GM23248 (cell line): ENCODE measurements at places on chromosomes 16 and 17.

- no peak for DNase-seq
Measured at GRCh38 chr17:51419476-51419875, 159.1 kb downstream of the UTP18 start.

DNA sequence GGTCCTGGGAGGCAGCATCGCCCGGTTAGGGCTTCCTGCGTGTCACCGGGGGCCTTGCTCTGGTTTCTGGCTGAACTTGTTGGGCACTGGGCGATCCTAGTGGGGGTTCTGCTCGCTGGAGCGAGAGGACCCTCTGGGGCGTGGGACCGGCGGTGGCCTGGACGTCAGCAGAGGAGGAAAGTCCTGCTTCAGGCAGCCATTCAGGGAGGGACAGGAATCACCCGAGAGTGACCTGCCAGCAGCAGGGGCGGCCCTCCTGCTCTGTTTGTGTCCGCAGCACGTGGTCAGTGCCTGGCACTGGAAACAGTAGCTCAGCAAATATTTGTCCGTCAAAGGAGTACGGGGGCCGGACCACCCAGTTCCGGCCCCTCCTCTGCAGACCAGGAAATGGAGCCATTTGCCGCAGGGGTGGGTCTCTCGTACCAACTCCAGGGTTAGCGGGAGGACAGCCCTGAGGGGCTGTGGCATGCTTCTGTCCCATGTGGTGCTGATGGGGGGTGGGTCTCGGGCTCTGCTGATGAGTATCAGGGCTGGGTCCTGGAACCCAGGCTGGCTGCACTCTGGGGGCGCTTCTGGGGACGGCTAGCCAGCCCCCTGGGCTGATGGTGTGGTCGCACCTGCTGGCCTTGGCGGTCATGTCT lies 48.3 kb downstream of the BAIAP2 start:
- DNase-seq: no peak

DNA sequence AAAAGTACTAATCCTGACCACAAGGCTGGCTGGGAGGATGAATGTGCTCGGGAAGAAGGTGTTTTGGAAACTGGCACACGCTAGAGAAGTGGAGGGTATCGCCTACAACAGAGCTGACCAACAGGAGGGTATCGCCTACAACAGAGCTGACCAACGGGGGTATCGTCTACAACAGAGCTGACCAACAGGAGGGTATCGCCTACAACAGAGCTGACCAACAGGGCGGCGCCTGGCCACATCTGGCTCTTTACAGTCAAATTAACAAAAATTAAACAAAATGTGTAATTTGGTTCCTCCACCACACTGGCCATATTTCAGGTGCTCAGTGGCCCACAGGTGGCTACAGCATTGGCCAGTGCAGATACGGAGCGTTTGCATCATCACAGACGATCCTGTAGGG lies 153.5 kb downstream of the CMIP start:
- no peak for DNase-seq

DNA sequence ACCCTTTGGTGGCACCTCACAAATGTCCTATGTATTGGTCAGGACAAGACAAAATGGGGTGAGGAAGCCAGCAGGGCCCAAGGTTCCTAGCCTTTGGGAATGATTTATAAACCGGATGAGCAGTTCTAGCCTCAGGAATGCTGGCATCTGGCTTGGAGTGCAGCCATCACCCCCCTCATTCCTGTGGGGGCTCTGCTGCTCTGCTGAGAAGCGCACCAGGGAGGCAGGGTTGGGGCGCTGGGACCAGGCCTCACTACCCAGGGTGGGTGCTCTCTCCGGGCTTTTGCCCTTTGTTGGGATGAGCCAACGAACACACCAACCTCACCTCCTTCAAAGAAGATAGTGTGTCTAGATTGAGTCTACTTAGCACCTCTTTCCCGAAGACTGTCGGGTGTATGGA lies 39.2 kb downstream of the TMEM11 start:
- DNase-seq: peak; percentile 16

DNA sequence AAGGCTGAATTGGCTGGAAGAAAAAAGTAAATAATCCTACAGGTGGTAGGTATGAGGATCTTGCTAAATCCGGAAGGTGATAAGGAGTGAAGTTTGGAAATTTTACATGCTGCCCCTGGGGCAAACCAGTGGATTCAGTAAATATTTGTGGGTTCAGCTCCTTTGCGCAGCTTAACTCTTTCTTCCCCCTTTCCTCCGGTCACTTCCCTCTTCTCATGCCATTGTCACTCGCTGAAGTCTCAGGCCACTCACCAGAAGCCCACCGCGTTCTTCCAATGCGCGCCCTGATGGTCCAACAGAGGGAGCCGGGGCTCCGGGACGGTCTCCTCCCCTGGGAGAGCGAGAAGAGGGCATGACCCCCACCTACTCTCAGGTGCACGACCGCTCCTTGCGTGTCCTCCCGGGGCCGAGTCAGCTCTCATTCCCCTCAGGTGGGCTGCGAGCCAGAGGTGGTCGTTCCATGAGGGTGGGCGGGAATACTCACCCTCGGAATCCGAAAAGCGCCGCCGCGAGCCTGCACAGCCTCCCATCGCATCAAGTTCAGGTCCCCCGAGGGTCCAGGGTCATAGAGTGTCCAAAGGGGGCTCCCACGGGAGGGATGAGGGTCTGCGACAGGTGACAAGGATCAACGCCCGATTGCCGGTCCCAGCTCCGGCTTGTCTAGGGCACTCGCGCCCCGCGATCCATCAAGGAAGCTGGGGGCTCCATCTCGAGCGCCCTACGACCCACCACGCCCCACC lies 474 bp downstream of the CLN3 start:
- DNase-seq: peak; percentile 45

DNA sequence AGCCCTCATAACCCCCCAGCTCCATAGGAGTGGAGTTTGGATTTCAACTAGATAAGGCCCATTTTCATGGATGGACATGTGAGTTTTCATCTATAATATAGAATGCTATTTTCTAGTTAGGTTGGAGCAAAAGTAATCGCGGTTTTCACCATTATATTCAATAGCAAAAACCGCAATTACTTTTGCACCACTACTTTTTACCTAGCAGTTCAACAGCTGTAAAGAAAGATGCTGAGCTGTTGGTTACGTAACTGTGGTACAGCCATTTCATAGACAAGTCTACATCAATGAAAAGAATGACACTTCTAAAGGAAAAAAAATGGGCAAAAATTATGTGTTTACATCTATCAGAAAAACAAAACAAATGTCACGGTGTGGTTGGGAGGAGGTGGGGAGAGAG lies 507.7 kb downstream of the MAF start:
- no peak for DNase-seq

DNA sequence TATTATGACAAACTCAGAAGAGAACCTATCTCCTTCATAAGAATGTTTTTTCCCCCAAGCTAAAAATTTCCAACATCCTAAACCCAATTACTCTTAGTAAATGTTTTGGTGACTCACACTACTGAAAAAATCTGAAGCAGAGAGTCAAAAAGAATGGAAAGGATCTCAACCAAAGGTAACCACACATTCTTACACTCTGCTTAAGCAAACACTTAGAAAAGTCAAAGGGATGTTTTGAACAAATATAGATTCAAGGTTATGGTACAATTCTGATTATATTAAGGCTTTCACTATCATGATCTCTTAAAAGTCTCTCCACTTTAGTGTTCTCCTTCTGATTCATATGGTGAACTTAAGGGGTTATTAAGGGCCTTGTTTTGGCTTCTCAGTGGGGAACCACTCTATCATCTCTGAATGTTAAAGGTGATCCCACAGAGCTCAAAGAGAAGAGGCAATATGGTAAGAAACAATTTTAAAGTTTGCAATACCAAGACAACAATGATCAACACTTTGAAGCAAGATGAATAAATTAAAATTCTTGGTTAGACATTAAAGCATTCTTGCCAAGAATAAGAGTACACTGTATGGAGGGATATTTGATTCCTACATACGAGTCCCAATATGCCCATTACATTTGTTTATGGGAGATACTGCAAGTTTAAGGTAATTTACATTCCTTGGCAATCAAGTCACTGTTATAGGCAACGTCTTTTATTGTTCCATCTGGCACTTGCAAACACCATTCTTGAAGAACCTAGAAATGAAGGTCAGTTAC lies 69.2 kb downstream of the CDC27 start:
- DNase-seq: peak; percentile 73

- DNase-seq: peak; percentile 77
Measured at GRCh38 chr16:9091867-9092281, 430 bp downstream of the HAPSTR1 start.

DNA sequence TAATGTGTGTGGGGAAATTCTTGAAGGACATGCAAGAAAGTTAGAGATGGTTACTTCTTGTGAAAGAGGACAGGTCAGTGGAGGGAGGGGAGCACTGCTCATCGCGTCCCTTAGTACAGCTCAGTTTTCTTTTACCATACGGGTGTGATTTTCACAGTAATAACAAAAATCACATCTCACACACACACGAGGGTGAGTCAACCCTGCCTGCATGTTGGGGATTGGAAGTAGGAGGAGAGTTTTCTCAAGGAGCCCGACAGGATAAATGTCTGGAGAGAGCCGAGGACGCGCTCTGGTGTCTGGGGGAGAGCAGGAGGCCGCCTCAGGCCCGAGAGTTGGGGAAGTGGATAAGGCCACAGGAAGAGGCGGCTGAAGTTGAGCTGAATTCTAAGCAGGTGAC lies 16.4 kb downstream of the PLCD3 start:
- no peak for DNase-seq

DNA sequence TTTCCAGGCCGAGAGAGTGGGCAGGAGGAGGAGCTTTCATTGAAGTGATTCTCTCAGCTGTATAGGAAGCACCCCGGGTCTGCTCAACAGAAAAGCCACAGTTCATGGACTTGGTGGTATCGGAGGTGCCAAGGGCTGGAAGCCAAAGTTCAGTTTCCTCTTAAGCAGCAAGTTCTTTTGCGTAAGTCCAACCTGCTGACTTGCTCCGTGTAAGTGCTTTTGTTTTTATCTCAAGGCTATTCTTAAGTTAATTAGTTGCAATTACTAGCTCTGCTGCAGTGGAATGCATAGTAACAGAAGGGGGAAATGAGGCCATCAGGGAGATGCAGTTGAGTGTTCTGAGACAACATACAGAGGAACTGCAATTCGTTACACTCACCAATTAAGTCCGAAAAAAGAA lies 44.6 kb downstream of the SMIM36 start:
- no peak for DNase-seq
